ENCODE measurements at places on chromosomes 3 and 15.
A peak's percentile ranks its signal among the peaks of the same experiment; 100 is the strongest.

DNA sequence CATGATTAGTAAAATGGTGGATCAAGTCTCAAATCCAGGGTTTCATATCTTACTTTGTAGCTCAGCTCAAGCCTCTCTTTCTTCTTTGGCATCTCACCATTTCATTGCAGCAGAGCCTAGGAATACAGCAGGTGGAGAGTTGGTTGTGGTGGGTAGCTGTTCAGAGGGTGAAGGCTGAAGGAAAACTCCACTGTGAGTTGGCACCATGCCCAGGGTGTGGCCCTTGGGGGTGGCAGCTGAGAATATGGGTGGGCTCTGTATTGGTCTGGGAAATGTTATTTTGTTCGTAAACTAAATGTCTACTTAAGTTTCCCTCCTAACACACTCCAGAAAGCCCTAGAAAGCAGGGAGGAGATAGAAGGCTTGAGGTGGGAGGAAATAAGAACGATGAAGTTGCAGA is 1.7 kb upstream of the MAP1A start:
- no peak for DNase-seq

- no peak for DNase-seq
Measured at GRCh38 chr3:133466531-133467386, 66.9 kb downstream of the BFSP2 start.

DNA sequence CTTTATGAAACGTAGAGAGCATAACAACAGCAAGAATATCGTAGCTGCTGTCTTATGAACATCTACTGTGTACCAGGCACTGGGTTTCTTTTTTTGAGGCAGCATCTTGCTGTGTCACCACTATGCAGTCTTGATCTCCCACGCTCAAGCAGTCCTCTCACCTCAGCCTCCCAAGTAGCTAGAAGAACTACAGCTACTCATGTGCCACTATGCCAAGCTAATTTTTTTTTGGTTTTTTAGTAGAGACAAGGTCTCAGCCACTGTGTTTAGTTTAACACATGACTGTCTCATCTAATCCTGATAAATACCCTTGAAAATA is 129.9 kb downstream of the VGLL4 start:
- DNase-seq, result no peak

DNA sequence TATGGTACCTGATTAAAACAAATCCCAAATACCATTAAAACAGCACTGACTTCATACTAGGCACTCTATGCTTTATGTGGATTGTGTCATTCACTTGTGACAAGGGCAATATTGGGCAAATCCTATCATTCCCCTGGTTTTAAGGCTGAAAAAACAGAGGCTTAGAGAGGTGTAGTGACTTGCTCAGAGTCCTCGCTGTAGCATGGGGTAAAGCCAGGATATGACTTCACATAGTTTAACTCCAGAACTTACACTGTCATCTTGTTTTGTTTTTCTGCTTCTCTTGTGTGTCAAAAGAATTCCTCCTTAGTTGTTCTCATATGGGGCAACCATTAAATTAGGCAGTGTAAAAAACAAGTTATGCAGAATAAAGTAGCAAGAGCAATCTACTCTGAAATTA is 40.3 kb upstream of the ICE2 start:
- no peak for DNase-seq

DNA sequence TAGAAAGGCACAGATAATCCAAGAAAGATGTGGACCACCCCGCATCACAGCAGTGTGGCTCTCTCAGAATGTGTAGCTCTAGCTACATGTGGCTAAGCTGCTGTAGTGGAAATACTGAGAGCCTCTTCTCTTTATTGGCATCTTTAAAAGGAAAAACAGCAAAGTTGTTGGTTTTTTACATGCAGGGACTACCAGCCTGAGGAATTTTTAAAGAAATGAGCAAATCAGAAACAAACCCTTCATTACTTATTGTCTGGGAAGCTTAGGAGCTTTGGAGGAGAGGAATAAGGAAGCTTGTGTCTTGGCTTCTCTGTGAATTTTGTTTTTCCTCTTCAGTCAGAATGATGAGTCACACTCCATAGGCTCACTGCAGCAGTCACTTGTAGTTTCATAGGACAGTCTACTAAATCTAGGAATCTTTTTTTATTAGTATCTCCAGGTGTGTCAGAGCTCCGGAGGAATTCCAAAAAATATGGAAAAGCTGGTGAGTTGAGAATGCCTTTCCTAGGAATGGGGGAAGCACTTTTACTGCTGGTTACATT is 27.5 kb downstream of the POLG start:
- DNase-seq, result no peak

- DNase-seq, result no peak
Measured at GRCh38 chr3:41985018-41985417, 23.1 kb upstream of the ULK4 start.

- peak; percentile 6 for DNase-seq
Measured at GRCh38 chr3:49377483-49377882, 19.3 kb upstream of the GPX1 start.

- no peak for DNase-seq
Measured at GRCh38 chr15:41578736-41579383, 19.8 kb downstream of the TYRO3 start.

- no peak for DNase-seq
Measured at GRCh38 chr3:32751377-32751776, 66.4 kb downstream of the CNOT10 start.

- no peak for DNase-seq
Measured at GRCh38 chr15:32775103-32775502, 57.3 kb downstream of the GREM1 start.

DNA sequence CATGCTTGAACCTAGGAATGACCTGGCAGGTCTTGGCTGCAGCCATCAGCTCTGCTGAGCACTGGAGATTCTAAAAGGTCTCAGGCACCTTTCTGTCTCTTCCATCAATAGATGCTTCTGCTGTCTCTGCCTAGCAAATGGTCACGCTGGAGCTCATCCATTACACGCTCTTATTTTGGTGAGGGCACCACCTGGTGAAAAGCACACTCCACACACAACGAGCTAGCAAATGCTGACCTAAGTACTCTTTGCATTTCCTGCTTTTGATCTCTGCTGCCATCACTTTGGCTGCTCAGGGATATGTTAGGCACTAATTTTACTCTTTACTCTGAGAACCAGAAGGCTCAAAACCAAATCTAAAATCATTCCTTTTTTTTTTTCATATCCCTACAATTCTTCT is 91.3 kb downstream of the RAB11A start:
- DNase-seq, result no peak

GRCh38 chr3:139930211-139930610 is 4.8 kb upstream of the CLSTN2 start:
- DNase-seq, result no peak

DNA sequence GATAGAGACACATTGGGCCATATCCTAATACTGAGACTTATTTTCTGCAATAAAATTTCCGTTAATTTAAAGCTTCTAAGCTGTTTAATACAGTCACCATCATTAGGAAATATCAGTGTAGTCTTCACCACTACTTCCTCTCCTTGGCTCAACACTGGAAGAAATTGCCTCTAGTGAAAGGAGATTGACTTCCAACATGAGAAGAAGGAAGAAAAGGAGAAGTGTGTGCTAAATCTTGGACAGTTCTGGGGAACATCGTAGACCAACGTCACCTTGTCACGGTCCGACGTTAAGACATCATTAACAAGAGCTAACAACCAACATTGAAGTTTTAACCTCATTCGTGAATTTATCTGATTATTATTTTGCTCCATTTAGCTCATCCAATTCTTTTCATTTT is 987.0 kb upstream of the CFAP20DC start:
- DNase-seq, result no peak

DNA sequence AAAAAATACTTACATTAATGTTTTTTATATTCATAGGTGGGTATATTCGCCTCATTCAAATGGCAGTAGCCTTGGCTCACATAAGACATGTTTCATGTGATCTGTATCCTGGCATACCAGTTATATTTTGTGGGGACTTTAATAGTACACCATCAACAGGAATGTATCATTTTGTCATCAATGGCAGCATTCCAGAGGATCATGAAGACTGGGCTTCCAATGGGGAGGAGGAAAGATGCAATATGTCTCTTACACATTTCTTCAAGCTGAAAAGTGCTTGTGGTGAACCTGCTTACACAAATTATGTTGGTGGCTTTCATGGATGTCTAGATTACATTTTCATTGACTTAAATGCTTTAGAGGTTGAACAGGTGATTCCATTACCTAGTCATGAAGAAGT is 3.5 kb downstream of the PDE12 start:
- no peak for DNase-seq

- DNase-seq, result no peak
Measured at GRCh38 chr3:52090131-52090932, 34.0 kb upstream of the DUSP7 start.

GRCh38 chr3:114155370-114155821 is 23.5 kb downstream of the DRD3 start:
- DNase-seq, result no peak

- no peak for DNase-seq
Measured at GRCh38 chr3:1529676-1530075, 436.9 kb downstream of the CNTN6 start.

- DNase-seq, result no peak
Measured at GRCh38 chr3:50089609-50089945, 858 bp downstream of the RBM5 start.

- no peak for DNase-seq
Measured at GRCh38 chr3:71621825-71622537, 38.5 kb upstream of the FOXP1 start.

DNA sequence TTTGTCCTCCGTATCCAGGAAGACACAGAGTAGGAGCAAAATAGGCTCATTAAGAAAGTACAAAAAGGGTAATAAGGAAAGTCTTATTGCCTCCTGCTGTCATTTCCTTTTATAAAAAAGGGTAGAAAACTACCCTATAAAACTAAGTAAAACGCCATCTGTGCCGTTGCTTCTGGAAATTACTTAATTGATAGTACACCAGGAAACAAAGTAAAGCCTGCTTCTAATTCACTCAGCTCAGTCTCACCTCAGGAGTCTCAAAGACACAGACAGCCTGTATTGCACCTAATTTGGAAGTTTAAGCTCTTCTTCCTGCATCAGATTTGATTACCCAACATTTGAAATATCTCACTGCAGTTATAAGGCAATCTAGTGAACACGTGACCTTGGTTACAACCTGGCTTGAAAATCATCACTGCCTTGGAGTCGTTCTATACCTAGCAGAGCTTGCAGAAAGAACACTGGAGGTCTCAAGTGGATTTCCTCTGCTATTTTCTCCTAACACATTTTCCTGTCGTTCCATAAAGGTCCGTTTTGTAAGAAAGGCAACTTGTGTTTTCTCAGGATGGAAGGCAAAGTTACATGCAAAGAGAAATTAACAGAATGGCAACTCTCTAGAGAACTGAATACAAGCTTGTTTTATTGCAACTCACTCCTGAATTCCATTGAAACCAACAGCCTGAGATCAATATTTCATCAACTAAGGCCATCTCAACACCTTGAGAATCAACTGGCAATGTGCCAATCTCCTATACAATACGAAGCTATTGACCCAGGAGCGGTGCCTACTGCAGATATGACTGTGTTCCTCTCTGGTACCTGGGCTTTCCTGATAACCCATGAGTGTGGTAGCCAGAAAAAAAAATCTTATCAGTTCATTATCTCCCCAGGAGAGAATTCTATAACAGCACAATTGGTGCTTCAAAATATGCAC is 203.3 kb upstream of the LMCD1 start:
- no peak for DNase-seq

DNA sequence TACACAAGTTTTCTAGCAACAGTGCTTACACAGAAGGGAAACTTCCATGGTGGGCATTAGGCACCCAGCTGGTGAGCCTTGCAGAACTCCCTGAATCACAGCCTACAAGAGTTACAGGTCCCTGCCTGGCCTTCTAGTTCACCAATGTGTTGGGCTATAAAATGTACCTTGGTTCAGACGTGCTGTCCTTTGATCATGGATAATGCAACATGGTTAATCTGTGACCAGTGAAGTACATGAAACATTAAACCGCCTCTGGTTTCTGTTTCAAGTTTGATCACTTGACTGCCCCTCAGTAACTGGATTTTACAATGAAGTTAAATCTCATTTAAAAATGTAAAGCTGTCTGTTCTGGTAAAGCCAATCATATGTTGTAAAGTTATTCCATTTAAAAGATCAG is 51.8 kb downstream of the FMN1 start:
- no peak for DNase-seq

- no peak for DNase-seq
Measured at GRCh38 chr15:40219801-40220200, 19.1 kb upstream of the PAK6 start.

DNA sequence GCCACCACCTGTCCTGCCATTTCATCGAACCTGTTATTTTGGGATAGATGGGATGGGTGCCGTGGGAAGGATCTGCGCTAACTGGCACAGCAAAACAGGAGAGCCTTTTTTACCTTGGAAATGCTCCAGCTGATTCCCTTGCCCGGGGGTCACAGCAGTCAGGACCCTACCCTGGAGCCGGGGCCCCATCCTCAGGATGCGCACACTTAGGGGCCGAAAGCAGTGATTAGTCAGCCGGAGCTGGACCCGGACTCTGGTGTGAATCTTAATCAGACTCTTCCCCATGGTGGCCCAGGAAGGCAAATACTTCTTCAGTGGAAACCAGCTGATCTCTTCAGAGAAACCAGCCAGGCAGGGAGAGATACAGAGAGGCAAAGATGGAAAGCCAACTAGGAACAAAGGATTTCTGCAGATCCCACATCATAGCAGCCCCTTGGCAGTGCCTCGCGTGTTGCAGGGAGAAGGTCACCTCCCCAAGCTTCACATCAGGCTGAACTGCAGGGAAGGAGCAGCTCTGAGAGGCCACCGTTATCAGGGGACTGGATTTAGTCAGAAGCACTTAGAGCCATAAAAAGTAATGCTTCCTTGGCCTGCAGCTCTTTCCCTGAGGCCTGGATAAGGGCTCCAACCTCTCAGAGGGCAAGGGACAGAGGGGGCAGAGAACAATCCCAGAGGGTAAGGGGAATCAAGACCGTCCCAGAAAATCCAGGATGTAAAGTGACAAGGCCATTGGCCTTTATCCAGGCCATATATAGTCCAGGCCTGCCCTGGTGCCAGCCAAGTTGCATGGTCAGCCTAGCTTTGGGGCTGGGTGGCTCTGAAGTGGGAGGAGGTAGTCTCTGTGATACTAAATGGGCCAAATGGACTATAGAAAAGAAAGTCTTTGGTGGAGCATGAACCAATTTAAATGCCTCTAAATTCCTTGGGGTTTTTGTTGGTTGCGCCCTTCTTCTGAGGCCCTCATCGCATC is 52.9 kb downstream of the WDR76 start:
- no peak for DNase-seq

GRCh38 chr3:11544412-11545181 is 99.1 kb downstream of the VGLL4 start:
- no peak for DNase-seq
